ENCODE measurements at places on chromosomes 5 and 9.

DNA sequence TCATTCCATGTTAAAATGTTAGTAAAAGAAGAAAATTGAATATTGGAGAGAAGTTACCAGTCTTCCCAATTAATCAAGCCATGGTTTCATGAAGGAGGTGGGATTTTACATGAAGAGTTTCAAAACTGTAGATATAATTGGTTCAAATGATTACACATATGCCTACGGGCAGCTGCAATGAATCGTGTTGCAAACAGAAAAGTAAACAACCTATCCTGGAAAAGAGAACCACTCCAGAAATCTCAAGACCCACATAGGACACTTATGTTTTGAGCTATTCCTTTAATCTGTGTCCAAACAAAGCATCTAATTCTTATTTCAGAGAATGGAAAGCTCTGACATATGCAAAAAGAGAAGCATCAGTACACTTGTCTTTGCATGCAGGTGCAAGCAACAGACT is 340.2 kb downstream of the NDUFS4 start:
- DNase-seq = no peak

GRCh38 chr9:80775971-80776370 is 913.4 kb downstream of the TLE1 start:
- no peak for DNase-seq

GRCh38 chr5:76819851-76820525 is 1.2 kb downstream of the F2RL1 start:
- DNase-seq = peak; percentile 14

DNA sequence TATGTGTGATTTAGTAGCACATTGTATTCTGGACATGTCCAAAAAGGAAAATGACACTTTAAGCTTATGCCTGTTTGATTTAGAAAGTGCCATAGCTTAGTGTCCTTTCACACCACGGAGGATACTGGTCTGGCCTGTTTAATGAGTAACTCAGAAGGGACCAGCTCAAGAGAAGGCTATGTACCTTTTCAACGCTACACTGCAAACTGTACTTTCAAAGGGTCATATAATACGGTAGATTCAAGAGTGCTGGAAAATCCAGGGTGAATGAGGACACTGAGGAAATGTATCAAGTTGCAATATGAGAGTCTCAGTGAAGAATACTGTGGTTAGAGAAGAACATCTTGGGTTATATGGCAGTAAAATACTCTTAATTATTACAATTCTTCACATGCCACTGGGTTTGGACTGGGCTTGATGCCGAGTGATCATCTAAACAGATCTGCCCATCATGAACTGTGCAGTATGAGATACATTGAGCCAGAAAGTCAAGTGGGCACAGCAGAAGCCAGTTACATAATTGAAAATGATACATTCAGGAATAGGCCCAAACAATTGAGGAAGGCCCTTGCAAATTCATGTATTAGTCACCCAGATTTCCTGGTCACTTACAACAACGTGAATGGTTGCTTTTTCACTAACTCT is 1211.5 kb upstream of the CDH9 start:
- DNase-seq = no peak

- DNase-seq = no peak
These were observed 80.3 kb downstream of the ADGRV1 start for GRCh38 chr5:90638878-90639277.

DNA sequence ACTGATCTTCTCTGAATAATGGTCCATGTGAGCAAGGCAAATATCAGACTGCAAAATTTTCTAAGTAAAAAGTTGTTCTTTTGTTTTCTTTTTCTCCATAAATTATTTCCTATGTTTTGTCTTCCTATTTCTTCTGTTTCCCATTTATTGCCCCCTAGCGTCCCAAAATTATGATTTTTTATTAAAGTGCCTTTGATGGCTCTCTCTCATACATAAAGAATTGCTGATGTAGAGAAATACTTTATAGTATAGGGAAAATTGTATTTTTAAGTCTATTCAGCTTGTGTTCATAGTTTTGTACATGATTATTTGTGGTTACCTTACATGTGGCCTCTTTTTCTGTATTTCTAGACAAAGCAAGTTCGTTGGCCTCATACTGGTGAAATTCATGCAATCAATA is 1031.2 kb downstream of the EFNA5 start:
- DNase-seq = no peak

DNA sequence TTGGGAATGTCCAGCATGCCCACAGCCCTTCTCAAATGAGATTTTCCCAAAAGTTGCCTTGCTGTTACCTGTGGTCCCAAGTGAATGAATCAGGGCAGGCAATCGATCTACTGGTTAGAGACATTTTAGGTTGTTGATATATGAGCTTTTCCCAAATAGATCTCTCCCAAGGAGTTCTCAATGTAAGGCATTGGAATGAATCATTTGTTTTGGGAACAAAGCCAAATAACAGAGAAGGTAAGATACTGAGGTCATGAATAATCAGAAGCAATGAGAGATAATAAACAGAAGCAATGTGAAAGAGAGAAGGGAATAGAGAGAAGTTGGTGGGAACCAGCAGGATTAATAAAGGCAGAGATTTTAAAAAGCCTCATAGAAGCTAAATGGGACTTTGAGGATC is 93.6 kb upstream of the FER start:
- DNase-seq = no peak

- DNase-seq = no peak
These were observed 558.5 kb downstream of the EFNA5 start for GRCh38 chr5:107112216-107112615.

GRCh38 chr9:84330246-84330645 is 10.3 kb downstream of the SLC28A3 start:
- no peak for DNase-seq

DNA sequence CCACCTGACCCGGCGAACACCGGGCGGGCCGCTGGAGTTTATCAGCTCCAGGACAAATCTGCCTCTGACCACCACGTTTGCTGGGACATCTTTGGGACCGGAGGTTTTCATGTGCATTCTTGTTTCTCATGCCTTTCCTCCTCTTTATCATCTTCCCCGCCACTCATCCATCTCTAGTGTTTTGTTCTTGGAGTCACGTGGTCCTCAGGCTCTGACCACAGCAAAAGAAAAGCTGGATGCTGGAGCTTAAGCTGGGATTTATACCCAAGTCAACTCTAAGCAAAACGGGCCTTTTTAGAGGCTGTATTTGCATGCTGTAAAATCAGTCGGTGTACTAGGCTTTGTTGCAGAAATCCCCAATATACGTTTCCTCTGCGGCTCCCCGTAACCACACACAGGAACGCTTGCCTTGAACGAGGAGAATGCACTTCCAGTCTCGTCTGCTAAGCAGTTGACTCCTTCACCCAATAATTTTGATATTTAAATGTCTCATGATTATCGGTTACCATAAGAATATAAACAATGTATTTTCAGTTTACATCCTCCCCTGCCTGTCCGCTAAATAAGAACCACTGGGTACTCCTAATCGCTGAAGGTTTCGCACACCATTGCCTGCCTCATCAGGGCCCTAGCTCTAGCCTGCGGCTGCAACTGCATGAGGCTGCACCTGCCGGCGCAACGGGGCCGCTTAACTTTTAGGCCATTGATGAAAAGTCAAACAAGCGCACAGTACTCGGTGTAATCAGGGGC is 560 bp upstream of the NDUFS6 start:
- DNase-seq = no peak

DNA sequence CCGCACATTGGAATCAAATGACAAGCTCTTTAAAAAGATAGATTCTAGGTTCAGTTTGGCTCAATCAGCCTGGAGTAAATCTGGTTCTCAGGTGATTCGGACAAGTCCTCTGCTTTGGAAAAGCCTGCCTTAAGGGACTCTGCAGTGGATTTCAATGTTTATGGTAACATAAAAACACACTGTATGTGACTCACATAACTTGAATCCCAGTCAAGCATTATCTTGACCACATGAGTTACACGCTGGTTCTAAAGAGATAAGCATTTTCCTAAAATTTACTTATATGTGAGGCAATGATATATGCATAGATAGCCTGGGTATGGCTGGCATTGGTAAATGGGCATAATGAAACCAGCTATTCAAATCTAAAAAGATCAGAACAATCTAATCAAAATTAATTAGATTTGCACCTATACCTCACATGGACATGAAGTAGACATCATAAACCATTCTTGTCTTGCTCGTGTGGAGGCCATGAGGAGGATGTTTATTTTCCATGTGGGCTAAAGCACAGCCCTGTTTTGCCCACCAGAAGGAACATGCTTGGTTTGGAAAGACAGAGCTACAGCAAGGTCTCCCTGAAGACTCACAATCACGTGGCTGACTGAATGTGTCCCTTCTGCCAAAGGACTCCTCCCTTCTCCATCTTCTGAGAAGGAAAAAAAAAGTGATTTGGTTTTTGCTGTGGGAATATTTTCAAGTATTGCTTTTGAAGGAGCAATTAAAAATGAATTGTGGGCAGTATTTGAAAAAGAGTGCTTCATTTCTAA is 351.7 kb downstream of the DIRAS2 start:
- DNase-seq = no peak

DNA sequence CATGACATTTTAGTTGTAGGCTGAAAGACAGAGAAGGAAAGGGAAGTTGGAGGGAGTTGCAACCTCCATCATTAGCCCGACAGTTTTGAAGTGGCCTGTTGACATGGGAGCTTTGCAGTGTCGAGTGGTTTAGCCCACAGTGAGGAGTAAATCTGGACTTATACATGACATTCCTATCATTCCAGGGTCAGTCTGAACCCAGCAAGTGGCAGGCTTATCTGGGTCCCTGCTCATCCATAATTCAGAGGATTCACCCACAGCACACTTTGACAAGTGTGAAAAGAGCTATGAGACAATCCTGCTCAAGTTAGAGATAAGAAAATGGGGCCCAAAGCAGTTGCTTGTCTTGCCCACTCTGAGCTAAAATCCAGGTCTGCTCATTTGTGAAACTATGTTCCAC is 8.4 kb upstream of the TNC start:
- DNase-seq = no peak

GRCh38 chr5:181069767-181070491 is 29.9 kb downstream of the BTNL9 start:
- DNase-seq = no peak

- no peak for DNase-seq
These were observed at the start of gene GABRA1 for GRCh38 chr5:161847941-161848391. Gene GABRA1, plus strand, starts transcription at chr5:161848120. Its CDS starts 2,691 bp downstream, at chr5:161850811.

DNA sequence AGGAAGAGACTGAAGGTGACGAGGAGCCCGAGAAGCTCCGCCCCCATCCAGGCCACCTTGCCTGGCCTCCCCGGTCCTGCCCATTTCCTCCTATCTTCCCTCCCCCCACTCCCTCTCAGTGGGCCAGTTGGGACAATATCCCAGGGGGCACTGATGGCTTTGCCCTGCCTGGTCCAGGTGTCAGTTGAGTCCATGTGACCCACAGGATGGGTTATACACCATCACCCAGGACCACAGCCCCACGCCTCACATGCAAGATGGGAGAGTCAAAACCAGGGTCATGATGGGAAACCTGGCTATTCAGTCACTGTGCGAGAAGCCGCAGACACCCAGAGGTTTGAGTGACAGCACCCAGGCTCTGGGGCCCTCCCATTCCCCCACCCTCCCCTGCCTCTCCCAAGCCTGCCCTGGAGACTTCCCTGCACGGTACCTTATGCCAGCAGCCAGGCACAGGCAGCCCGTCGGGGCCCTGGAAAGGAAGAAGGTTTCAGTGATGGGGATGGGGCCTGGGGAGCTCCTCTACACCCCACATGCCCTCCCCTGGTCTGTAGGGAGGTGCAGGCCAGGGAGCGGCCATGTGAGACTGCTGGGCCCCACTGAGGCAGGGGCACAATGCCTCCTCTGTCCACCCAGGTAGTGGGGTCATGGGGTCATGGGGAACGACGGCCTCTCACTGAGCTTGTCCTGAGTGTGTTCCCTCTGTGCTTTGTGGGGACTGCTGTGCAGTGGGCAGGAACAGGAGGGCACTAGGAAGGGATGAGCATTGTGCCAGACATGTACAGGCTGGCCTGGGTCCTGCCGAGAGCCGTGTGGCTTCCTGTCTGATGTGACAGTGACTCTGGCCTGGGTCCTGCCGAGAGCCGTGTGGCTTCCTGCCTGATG is 6.3 kb upstream of the PHYKPL start:
- no peak for DNase-seq

DNA sequence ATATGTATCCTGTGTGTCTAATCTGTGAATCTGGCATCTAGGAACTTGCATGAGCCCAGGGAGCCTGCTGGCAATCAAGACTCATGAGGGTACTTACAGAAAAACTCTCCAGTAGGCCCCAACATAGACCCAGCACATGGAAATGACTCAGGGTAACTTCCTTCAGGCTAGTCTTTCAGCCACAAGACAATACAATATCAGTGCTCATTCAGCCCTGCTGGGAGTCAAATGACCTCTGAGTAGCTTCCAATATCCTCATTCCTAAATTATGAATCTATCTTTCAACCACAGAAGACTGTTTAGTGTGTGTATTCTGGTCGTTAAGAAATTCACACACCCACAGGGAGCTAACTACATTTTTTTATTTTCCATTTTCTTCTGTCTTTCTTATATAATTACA is 1273.0 kb downstream of the EFNA5 start:
- DNase-seq = no peak

DNA sequence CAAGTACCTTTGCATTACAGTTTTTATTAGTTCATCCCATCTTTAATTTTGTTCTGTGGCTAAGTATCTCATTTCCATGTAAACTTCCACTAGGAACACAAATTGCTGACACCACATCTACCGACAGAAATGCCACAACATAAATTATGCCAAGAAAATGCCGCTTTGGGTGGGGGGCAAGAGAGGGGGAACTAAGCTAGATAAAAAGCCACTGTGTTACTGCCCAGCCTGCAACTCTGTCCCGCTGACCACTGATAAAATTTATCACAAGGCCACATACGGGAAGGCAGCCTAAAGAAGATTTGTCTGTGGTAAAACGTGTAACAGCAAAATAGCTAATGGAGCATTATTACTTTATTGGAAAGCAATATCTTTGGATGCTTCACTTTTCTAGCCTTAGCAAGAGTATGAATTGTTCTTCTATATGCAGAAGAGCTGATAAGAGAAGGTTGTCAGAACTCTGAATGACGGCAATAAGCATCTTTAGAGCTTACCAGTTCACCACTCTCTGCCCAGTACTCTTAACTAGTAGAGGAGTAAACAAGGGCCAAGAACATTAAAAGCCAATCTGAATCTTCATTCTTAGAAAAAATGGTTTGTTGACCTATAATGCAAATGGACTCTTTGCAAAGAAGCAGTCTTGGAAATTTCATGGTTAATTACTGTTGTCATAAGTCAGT is 172.2 kb upstream of the MEF2C start:
- DNase-seq = no peak
